ENCODE measurements at places on chromosomes 2 and 18.

DNA sequence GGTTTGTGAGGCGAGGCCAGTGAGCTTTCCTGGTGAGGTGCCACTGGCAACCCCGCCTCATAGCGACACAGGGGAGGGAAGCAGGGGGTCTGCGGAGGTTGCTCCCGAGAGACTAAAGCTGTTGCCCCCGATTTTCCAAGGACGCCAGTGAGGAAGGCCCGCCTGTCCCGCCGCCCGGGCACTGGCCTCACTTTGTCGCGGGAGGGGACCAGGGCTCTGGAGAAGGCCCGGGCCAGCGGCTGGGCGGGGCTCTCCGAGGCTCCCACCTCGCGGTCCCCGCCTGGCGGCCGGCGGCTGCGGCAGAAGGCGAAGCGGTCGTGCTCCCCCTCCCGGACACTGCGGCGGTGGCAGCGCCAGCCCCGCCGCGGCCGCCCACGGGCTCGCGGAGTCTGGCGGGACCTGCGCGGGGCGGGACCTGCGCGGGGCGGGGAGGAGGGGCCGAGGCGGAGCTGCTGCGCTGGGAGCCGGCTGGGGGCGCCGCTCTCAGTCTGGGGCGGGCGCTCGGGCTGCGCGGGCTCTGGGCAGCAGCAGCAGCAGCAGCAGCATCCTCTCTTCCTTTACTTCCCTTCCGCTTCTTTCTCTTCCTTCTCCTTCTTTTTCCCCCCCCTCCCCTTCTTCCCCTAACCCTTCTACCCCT is at the start of gene MAP2:
TSS of gene MAP2 (plus strand) at position 486 of the 637 bp plus-strand sequence. CDS start 229,124 bp downstream, outside the sequence.
- DNase-seq, result peak; percentile 16

DNA sequence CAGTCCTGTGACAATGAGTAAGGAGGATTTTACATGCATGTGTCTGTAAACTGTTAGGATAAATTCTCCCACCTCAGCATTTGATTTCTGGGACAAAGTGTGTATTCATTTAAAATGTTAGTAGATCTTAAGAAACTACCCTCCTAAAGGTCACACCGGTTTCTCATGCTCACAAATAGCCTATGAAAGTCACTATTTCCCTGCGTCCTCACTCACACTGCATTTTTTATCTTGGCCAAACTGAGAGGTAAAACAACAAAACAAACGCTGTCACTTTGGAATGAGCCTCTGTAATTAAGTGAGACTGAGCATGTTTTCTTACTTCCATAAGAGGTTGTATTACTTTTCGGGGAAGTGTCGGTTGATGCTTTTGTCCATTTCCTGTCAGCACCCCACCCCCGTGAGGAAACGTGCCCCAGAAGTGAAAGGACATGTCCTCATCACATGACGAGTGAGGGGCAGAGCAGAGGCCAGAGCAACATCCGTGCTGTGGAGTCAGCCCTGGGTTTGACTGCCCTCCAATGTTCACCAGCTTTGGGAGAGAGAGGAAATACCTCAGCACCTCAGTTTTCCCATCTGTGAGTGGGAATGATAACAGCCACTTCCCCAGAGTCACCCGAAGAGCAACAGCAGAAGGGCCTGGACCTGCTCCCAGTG is 3.1 kb downstream of the GYPC start:
- no peak for DNase-seq

DNA sequence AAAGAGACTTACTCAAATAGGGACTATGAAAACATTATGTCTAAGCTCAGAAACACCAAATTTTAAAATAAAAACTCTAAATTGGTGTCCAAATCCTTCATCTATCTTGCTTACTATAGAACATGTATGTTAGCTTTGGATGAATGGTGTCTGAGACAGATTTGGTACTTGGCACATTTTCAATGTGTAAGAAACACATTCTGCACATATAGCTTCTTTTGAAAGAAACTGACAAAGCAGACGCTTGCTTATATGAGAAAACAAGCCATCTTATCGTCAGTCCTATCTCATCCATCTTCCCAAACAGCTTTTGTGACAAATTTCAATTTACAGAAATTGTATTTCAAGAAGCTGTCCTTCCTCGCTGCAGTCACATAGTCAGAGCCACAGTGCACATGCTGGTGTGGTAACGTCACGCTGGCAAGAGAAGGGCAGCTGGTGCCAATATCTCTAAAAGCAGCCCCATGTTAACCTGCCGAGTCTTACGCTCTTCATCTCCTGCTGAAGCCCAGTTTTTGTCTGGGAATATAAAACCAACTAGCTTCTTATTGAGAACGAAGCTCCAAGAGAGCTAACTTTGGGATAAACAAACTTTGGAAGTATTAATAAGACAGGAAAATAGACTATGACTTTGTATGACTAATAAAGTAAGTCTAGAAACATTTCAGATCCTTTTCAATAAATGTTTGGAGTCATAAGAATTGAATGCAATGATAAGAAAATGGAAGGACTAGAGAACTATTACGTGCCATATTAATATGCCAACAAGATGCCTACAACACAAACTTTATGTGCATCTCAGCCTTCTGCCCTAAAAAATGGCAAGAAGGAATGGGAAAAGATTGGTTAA is 74.9 kb upstream of the TFCP2L1 start:
- no peak for DNase-seq

- no peak for DNase-seq
Measured at GRCh38 chr18:25795213-25795612, 295.2 kb downstream of the SS18 start.

- no peak for DNase-seq
Measured at GRCh38 chr18:74512321-74513053, 16.3 kb downstream of the CNDP2 start.

GRCh38 chr2:98013407-98014042 is 17.8 kb upstream of the TMEM131 start:
- DNase-seq, result no peak

GRCh38 chr2:206105541-206105940 is 19.6 kb upstream of the INO80D start:
- no peak for DNase-seq

DNA sequence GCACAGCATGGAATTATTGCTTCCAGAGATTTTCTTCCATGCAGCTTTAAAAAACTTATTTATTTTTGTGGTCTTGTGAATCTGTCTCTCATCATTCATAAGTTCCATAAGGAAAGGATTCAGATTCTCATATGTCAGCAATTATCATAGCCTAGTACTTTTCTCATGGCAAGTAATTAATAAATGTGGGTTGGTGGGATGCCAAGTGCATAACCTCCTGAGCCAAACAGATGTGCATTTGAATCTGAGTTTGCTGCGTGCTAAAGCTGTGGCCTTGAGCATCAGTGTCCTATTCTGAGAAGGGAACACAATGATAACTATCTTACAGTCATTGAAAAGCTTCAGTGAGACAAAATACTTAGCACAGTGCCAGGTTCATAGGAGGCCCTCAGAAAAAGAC is 331.9 kb downstream of the PDE11A start:
- DNase-seq, result no peak

GRCh38 chr2:21910832-21911507 is 787.2 kb downstream of the TDRD15 start:
- DNase-seq, result no peak

DNA sequence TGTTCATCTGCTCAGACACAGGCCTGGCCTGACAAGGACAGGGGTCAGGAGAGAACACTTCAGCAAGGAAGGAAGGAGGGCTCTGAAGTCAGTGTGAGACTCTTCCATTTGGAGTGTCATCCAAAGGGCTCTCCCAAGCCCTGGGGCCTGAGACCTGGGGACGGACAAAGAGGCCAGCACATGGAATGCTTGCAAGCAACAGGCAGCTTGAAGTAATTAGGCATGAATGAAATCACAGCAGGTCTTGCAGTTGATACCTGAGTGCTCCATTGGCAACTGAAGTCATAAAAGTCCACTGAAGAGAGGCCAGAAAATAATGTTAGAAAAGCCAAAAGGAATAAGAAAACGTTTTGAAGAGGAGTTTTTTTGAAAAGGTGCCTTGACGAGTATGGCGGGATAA is 231.7 kb downstream of the VAPA start:
- no peak for DNase-seq

- no peak for DNase-seq
Measured at GRCh38 chr2:70657246-70657645, 103.6 kb upstream of the TGFA start.

DNA sequence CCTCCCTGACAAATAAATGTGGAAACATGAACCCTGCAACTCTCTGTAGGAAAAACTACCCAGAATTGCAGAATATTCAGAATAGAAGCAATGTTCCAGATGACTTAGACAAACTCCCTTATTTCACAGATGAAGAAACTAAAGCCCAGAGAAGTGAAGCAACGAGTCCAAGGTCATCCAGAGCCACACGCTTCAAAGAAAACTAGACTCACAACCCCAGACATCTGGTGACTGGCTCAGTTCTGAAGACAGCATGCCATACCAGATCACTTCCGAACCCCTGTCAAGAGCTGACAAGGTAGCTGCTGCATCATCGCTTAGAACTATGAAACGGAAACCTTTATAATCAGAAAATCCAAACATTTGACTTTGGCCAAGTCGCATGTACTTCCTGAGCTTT is 101.3 kb downstream of the PID1 start:
- DNase-seq, result no peak

GRCh38 chr18:59700535-59700967 is 3.3 kb upstream of the CCBE1 start:
- no peak for DNase-seq

DNA sequence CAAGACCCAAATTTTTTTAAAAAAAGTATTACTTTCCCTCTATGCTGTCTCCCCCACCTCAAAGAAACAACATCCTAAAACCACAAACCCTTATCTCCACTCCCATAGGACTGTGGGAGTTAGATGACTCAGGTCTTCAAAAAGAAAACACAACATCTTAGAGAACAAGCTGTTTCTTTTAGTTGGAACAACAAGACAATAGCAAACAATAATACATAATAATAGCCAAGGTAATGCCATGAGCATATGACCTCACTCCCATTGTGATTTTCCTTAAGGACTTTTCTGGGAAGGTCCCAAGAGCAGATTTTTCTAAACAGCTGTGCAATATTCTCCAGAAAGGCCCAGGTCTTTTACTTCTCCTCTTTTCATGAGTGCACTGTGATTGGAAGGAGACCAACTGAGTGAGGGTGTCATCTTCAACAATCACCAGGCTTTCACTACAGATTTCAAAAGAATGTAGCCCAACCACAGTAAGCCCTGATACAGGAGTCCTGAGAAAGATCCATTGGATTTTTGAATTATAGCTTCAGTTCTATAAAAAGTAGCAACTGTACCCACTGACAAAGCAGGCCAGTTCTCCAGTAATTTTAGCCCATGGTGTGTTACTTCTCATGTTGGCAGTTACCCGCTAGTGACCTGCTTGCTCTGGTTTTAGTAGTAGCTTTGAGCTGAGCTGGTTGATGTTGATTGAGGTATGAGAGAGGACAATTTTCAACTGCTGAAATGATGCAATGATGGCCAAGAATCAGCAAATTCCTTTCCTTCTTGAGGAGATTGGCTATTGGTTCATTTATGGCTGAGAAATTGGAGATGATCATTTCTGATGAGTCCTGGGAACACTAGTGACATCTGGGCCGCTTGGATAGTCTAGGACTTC is 144.5 kb upstream of the TCF4 start:
- DNase-seq, result no peak

DNA sequence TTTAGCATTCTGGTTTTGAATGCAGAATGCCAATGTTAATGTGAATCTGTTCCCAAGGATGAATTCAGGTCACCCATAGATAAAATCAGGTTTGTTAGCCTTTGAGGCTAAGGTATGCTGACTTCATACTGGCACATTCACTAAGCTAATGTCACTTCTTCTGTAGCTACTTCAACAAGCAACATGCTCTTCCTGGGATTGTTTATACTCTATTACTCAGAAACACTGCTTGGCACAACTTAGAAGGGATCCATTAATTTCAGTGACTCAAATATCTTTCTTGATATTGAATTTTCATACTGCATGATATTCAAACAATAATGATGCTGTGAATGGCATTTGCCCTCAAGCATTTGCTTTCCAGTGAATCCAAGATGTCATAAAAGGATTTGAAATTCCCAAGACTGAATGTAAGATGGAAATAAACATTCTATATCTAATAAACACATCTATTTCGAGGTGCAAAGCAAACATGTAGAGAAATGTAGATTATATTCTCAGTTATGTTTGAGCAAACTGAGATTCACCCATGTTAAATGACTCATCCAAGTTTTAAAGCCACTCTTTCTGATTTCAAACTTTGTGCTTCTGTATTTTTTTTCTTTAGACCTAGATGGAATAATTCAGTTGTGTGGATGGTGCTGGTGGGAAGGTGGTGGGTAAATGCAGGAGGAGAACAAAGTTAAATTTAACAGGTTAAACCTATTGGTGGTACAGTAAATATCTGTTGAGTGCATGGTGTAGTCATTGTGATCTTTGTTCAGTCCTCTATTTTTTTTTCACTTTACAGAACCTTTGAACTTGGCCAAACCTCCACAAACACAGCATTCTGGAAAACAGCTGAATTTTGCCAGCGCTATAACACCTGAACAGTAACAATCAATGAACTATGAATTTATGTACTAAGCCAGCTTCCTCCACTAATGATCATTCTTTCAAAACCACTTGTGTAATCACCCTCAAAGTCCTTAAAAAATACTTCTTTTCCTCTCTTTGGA is 162.1 kb upstream of the XIRP2 start:
- no peak for DNase-seq

- no peak for DNase-seq
Measured at GRCh38 chr18:1177232-1177631, 272.6 kb downstream of the ADCYAP1 start.

DNA sequence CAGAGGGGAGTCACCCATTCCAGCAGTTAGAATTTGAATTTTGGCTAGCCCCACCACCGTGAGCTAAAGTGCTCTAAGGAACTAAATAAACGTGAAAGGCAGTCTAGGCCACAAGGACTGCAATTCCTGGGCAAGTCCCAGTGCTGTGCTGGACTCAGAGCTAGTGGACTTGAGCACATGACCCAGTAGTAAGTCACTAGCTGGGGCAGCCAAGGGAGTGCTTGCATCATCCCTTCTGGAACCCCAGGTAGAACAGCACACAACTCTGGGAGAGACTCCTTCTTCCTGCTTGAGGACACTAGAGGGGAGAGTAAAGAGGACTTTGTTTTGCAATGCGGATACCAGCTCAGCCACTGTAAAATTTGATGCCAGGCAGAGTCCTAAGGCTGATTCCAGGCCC is 672.2 kb downstream of the CPS1 start:
- DNase-seq, result no peak

GRCh38 chr18:56789004-56789888 is 138.1 kb downstream of the WDR7 start:
- DNase-seq, result no peak

GRCh38 chr2:28835781-28836180 is 25.1 kb downstream of the SPDYA start:
- DNase-seq, result no peak

DNA sequence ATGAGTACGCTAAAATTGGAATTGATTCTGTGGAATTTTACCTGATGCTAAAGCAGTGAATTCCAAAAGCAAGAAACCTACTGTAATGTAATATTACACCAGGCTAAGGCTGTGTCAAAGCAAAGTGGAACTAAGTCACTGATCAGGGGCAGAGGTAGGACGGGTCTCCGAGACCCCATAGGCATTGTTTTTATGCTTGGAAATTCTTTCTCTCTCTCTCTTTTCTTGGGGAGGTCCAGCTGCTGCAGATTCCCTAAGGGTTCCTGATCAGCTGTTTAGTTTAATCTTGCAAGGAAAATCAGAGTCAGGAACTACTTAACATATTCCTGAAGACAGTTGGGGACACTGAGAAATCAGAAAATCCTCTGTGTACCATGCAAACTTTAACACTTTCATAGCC is 220.2 kb downstream of the SRBD1 start:
- no peak for DNase-seq

All from AG09309 (cell line).